ENCODE measurements at places on chromosomes 1 and 21.

- no peak for DNase-seq
Observed at GRCh38 chr1:29641921-29642320, 405.6 kb downstream of the PTPRU start.

GRCh38 chr1:69569175-69569541 is 1.4 kb downstream of the LRRC7 start:
- no peak for DNase-seq

GRCh38 chr1:162236201-162236600 is 140.5 kb downstream of the SPATA46 start:
- DNase-seq, result no peak

GRCh38 chr1:84156210-84156621 is 12.1 kb downstream of the PRKACB start:
- no peak for DNase-seq

DNA sequence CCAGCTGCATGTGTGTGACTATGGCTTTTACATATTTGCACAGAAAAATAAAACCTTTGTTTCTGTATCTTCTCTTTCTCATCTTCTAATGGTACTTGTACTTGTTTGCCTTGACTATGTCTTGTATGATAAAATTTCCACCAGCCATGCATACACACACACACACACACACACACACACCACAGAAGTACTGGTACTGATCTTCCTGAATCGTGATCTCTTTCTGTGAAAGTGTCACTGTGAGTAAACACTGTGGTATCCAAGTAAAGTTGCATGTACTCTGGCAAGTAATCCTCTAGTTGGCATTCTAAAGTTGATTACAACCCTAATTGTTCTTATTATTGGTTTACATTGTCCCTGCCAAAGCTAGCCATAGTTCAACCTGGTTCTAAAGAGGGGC is 176.7 kb downstream of the CRB1 start:
- no peak for DNase-seq

DNA sequence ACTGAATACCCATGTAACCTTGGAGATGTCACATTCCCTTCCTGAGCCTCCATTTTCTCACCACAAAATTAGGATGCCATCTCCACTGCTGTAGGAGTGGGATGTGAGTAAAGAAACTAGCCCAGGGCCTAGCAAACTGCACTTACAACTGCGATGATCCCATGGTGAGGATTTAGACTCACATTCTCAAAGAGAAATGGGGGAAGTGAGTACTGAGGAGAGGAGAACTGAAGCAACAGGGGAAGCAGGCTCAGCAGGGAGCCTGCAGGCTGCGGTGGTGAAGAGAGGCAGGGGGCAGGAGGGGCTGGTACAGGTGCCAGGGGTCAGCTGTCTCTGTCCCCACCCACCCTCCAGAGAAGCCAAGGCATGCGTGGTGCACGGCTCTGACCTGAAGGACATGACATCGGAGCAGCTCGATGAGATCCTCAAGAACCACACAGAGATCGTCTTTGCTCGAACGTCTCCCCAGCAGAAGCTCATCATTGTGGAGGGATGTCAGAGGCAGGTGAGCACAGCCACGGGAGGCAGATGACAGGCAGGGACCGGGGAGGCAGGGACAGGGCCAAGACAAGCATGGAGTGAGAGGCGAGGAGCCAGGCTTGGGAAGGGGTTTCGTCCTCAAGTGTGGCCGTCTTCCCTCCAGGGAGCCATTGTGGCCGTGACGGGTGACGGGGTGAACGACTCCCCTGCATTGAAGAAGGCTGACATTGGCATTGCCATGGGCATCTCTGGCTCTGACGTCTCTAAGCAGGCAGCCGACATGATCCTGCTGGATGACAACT is 16.4 kb upstream of the ATP1A4 start:
- no peak for DNase-seq

GRCh38 chr1:9561429-9561828 is 22.2 kb downstream of the SLC25A33 start:
- no peak for DNase-seq

DNA sequence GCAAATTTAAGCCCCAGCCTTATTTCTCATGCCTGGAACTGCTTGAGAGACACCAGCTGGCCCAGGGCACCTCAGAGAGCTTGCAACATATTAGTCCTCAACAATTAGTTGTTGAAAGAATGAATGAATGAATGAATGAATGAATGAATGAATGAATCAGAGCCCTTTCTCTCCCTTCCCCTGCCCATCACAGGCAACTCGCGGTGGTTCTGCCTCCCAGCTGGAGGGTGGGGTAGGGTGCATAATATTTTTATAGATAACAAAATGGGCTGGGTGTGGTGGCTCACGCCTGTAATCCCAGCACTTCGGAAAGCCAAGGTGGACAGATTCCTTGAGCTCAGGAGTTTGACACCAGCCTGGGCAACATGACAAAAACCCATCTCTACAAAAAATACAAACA is 110.1 kb downstream of the CCDC185 start:
- DNase-seq, result no peak

DNA sequence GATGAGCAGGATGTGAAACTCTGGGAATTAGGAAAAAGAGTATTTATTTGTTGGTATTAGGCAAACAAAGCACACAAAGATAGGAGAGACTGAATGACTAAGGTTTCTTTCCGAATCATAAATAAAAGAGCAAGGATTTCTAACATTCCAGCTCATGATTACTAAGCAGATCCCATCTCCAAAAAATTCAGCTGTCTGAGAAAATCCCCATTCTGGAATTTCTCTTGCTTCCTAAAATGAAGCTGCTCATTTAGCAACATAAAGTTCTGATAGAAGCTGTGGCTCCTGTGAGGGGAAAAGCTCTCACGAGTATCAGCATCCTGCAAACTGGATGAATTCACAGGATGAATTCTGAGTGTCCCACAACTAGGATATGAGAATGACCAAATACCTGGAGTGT is 6.7 kb upstream of the SH2D5 start:
- no peak for DNase-seq

DNA sequence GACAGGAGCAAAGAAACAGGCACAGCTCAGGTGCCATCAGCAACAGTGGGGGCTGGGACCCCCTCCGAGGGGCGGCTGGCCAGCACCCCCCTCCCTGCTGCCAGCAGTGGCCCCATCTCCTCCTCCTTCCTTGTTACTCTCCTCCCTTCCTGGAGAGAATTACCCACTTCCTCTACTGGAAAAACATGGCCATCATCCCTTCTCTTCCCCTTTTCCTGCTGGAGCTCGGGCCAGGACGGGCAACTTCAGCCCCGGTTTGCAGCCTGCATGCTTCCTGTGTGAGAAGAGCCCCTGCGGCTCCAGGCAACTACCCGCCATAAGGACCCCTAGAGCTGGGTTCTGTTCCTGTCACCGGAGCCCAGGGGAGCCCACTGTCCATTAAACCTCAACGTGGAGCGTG is 17.6 kb downstream of the MEGF6 start:
- DNase-seq, result no peak

DNA sequence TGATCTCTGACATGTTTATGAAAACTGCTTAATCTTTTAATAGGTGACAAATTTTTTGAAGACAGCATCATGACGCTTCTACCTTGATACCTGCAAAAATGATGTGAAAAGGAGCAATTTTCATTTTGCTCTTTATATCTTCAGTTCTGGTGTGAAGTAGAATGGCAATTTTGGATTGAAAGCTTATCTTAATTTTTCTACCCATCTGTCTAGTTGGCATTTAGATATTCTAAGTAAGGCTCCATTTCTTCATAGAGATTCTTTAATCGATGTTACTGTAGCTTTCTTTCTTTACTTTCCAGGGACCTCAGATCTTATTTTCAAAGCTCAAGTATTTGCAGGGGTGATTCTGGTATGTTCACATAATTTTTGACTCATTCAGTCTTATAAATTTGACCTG is 32.3 kb upstream of the GPR52 start:
- DNase-seq, result no peak

GRCh38 chr1:119321666-119322419 is 46.7 kb upstream of the HAO2 start:
- no peak for DNase-seq

DNA sequence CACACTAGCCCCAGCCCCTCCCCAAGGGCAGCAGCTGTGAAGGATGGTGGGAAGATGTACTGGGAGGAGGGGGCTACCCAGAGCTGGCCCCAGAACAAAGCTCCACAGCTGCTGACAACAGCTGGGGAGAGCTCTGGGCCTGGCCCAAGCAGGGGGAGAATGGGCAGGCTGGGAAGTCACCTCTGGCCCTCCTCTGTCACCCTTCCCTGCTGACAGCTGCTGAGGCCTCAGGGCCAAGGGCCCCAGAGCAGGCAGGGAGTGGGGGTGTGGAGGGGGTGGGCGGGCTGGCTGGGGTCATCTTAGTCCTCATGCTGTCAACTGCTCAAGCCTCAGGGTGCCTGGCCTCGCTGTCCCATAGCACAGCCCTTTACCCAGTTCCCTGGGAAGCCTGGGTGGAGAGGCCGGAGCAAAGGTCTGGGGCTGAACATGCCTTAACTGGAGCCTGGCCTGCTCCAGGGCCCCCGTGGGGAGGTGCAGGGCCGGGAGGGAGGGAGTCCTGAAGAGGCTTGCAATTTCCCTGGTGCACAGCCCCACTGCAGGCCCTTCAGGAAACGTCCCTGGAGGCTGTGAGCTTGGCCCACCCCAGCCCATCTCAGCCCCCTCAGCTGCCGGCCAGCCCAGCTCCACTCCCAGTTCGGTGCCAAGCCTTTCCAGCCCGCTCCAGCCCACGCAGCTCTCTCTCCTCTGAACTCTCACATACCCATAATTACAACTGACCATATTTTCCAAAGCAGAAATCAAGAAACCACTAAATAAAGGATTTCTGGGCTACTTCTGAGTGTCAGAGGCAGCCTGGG is 25.7 kb downstream of the HSPG2 start:
- DNase-seq, result no peak

DNA sequence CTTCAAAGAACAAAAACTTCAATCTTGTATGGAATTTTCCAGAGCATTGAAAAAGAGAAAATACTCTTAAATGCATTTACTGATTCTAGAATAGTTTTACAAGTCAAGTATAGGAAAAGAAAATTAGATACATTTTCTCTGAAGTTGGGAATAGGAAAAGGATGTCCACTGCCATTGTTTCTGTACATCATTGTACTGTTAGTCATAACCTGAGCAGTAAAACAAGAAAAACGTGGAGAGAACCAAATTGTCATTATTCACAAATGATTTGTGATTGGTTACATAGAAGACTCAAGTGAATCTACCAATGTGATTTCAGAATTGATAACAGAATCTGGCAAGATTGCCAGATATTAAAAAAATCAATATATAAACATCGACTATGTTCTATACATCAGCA is 27.4 kb downstream of the PRKACB start:
- no peak for DNase-seq

GRCh38 chr21:44711327-44712202 is at the start of gene TSPEAR:
TSPEAR (minus strand) TSS chr21:44711572; CDS start chr21:44711514, 58 bp downstream.
- DNase-seq, result no peak

Data from anterior cingulate cortex (tissue), 58 donors.